ENCODE measurements at places on chromosomes 4 and X.

GRCh38 chr4:99983289-99983943 lies 33.3 kb upstream of the H2AZ1 start:
- DNase-seq: no peak

- DNase-seq: no peak
These were observed 640 bp downstream of the PHF8 start for GRCh38 chrX:54043541-54044125.

- no peak for DNase-seq
These were observed 345.9 kb downstream of the SLC7A11 start for GRCh38 chr4:137896221-137896737.

- DNase-seq: no peak
These were observed 146.1 kb downstream of the GPR143 start for GRCh38 chrX:9619581-9619980.

DNA sequence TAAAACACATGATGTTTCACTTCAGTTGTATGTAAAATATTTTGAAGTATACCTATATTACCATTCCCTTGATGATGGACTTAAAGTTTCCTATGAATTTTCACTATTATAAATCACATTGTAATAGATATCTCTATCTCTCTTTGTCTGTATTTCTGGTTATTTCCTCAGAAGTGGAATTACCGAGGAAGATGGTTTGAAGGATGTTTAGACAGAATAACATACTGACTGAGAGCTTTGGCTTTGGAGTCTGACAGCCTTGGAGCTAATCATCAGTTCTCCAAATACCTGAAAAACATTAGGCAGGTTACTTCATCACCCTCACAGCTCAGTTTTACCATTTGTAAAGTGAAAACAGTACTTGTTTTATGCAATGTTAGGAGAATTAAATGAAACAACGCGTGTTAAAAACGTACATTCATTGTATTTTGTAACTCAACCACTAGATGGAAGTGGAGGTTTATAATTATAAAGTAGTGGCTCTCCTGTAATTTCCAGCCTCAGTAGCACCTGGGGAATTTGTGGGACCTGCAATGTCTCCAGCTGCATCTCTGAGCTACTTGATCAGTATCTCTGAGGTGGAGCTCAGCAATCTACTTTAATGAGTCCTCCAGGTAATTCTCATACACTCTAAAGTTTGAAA lies 14.3 kb downstream of the JCHAIN start:
- DNase-seq: no peak

DNA sequence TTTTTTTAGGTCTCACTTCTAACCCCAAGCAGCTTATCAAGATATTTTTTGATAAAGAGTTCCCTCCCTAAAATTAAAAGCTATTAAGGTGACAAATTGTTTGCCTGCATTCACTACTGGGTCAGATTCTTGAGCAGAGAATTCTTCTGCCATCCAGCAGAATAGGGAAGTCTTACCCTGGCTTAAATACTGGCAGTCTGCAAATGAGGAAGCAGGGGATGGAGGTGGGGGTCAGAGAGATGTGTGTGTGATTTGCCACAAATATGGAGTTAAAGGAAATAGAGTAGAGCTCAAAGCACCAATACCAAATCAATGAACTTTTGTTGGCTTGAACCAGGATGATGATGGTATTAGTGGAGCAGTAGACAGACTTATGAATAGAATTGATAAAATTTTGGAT lies 122.2 kb downstream of the ANXA5 start:
- no peak for DNase-seq

GRCh38 chrX:149453030-149453429 lies 52.1 kb downstream of the IDS start:
- no peak for DNase-seq

- no peak for DNase-seq
These were observed 5.2 kb upstream of the PDE6B start for GRCh38 chr4:620201-620600.
